ENCODE measurements at places on chromosomes 12 and 14.

DNA sequence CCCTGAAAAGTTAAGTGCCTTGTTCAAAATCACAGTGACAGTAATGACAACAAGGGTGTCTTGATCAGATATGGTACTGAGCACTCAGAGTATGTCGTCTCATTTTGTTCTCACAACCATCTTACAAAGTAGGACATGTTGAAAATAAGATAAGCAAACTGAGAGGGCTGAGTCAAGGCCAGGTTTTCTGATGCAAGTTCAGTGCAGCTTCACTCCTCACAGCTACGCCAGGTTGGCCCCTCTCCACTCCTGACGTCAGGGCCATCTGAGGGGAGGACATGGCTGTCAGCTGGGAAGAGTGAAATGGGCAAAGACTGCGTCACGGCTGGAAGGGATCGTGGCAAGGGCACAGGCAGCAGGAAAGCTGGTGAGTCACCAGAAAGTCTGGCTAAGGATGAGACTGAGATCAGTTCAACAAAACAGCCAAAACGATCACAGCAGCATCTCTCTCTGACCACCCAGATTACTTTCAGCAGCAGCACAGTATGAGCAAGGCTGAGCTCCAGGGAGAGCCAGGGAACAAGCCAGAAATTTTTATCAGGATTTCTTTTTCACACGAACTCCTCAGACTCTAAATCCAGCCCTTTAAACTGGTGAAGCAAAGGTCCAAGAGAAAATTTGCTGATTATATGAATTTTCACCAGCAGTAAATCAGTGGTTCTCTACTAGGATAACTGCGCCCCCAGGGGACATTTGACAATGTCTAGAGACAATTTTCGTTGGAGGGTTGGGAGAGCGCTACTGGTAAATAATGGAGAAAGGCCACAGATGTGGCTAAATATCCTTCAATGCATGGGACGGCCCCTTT, 297.9 kb upstream of the AMIGO2 start:
- no peak for DNase-seq

DNA sequence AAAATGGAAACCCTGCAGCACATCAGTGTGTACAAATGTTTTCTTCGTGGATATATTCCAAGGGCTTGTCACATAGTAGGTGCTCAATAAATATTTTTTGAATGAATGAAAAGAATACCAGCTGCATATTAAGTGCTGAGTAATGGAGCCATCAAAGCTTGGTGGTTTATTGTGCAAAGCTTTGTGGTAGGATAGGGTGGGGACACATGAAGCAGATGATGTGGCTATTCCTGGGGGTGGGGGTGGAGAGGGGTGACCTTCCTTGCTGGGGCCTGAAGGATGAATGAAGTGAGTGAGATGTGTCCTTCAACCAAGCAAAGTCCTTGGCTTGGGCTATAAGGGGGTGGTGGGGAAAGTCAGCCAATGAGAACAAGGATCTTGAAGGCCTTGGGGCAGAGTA, 4.3 kb upstream of the KRT81 start:
- DNase-seq, result no peak

DNA sequence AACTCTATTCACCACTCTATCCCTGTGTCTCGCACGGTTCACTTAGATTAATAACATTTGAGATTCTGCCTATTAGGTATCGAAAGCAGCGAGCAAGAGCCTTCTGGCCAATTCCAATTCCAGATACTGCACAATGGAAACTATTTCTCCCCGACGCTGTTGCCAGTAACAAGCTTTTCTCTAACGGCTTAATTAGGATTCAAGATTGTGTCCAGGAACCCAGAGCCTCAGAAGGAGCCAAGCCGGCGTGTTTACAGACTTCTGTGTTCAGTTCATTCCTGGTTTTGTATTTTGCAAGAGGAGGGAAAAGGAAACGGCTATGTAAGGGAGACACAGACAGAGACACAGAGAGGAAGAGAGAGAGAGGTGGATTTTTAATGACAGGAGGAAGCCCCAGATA, 185.6 kb downstream of the DICER1 start:
- DNase-seq, result no peak

DNA sequence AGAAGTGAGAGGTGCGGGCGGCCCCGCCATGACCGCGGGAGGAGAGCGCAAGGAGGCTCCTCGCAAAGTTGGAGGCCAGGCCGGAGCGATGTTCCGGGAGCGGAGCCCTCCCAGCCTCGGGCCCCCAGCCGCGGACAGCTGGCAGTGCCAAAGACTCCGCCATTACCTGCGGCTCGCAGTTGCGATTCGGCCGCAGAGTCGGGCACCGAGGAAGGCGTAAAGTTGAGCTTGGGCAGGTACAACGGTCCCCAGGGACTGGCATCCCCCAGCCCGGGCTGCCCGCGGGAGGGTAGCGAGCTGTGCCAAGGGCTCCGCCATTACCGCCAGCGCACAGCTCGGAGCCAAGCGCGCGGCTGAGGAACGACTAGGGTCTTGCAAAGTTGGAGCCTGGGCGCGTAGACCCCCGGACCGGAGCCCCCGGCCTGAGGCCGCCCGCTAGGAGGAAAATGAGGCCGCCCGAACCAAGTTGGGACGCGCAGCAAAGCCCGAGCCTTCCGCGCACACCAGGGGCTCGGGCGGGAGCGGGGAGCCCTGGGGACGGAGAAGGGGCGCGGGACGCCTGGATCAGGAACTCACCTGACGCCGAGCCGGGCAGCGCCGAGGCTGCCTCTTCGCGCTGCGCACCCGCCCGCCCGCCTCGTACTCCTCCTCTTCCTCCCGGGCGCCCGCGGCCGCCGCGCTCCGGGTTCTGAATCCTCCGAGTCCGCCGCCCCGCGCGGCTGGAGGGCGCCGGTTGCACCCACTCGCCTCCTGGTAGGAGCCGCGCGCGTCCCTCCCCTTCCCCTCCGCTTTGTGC, 677 bp downstream of the NOS1 start:
- DNase-seq, result no peak

DNA sequence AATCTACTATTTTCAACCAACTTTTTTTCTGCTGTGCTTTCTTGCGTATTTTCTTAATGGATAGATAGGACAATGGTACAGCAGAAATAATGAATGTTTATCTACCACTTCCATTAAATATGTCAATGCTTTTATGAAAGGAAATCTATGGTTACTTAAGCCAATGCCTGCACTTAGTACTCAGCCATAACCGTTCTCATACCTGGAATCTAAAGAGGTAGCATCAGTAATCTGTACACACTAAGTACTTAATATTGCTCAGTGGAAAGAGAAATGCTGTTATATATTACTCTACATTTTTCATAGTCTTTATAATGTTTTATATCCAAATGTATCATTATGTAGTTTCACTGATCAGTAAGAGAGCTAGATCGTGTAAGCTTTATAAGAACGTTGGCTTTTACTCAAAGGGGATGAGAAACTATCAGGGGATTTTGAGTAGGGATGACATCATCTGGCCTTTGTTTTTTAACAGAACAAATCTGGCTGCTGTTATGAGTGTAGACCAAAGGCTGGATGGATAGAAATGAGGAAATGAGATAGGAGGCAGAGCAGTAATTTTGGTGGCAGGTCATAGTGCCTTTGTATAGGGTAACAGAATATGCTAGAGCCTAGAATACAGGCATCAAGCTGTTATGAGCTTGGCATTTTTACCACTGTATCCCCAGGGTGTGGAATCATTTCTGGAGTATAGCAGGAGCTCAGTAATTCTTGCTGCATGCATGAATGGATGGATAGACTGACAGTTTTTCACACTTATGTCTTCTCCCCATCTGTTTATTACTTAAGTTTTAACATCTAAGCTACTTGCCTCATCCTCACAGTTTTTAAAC, 34.0 kb downstream of the ALG10B start:
- no peak for DNase-seq

GRCh38 chr12:52254965-52255751, 19.3 kb upstream of the KRT86 start:
- DNase-seq, result no peak

Data from stimulated activated CD4-positive, alpha-beta T cell treated with anti-CD3 and anti-CD28 coated beads, Interleukin-15, amount 100 ng/mL, for 24 hours (primary cell).